Stimulated activated CD4-positive, alpha-beta T cell treated with anti-CD3 and anti-CD28 coated beads, Interleukin-1b, Interleukin-23, amount 100 ng/mL, for 4 hours (primary cell): ENCODE measurements at places on chromosomes 13 and 19.

GRCh38 chr13:37869756-37870488, at the start of gene TRPC4:
TRPC4 (minus strand) TSS chr13:37869772; CDS start chr13:37783333, 86,439 bp downstream.
- no peak for DNase-seq

DNA sequence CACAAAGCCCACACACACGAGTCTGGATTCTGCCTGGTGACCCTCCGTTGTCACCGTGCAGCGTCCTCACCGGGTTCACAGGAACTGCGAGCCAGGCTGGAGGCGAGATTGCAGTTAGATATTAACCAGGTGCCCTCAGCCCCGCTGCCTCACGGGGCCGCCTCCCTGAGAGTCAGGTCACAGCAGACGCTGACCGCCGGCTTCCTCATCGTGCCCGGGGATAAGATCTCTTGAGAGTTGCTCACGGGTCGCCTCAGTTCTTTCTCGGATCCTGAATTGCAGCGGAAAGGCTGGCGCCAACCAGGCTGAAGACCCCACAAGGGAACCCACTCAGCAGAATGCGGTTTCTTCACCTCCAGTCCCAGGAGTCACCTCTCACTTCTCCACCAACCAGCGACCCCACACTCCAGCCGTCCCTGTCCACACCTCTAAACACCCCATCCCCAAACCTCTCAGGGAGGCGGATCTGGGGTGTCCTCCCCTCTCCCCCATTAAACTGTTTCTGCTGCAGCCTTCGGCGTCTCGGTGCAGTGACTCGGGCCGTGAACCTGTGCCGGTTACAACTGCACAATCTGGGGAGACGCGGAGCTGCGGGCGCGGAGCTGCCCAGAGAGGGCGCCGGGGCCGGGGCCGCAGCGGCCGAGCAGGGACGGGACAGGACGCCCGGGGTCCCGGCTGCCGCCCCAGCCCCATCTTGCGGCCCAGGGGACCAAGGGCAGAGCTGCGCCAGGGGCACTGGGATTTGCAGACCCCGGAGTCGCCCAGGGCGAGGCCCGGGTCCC, 591 bp downstream of the ZNF823 start:
- peak; percentile 12 for DNase-seq

GRCh38 chr19:45444318-45445041, 20.8 kb upstream of the ERCC1 start:
- DNase-seq = no peak

DNA sequence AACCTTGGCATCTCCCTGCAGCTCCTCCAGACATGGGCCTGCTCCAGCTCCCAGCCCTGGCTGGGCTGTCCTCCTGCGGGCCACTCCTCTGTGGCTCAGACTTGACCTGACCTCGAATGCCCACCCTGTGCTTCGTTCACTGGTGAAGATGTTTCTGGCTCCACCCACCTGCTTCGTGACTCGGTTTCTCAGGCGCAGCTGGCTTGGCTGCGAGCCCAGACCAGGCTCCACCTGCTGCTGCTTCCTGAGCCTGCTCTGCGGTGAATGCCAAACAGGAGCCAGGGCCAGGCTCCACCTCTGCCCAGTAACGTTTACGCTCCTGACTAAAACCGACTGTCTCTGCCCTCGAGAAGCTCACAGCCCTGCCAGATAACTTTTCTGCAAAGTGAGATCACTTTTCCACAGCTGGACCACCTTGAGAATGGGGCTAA, 8.9 kb upstream of the RSPH6A start:
- no peak for DNase-seq

DNA sequence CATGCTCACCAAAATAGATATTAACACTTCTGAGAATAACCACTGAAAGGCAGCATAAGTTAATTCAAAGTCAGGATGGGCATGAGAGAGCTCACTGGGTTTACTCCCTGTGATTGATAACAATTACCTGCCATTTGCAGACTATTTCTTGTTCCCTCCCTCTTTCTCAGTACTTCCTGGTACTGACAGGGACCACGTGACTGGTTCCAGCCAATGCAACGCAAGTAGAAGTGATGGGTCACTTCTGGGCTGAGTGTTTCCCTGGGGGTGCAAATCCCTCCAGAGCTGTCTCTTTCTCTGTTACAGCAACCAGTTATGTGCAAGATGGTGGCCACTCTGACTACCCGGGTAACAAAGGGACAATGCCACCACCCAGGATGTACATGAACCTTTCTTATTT, 118.8 kb downstream of the EFNB2 start:
- no peak for DNase-seq

GRCh38 chr19:39641773-39642172, 13.9 kb upstream of the LGALS16 start:
- no peak for DNase-seq

GRCh38 chr13:51967482-51968446, 43.5 kb downstream of the ATP7B start:
- DNase-seq = no peak
